ENCODE measurements at places on chromosomes 16 and 17.

- no peak for DNase-seq
Measured at GRCh38 chr17:74010903-74011302, 192.6 kb upstream of the RPL38 start.

DNA sequence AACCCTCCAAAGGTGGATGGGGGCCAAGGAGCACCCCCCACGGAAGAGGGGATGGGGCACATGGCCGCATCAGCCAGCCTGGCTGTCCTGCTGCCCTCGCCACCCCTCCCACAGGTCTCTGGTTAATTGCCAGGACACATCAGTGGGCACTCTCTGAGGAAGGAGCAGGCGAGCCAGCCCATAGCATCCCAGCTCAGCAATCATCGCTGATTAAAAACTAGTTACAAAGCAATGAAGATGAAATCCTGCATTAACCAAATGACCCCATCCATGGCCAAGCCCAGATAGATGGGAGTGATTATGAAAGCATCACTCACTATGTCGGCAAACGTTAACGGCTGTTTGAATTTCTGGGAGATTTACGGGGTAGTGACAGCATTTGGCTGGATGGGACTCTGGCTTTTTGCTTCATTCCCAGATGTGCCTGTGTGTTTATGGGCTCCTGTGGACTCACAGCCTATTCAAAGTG lies 45.3 kb downstream of the CCDC182 start:
- DNase-seq: no peak

GRCh38 chr17:69593716-69594115 lies 179.2 kb downstream of the MAP2K6 start:
- DNase-seq: no peak

DNA sequence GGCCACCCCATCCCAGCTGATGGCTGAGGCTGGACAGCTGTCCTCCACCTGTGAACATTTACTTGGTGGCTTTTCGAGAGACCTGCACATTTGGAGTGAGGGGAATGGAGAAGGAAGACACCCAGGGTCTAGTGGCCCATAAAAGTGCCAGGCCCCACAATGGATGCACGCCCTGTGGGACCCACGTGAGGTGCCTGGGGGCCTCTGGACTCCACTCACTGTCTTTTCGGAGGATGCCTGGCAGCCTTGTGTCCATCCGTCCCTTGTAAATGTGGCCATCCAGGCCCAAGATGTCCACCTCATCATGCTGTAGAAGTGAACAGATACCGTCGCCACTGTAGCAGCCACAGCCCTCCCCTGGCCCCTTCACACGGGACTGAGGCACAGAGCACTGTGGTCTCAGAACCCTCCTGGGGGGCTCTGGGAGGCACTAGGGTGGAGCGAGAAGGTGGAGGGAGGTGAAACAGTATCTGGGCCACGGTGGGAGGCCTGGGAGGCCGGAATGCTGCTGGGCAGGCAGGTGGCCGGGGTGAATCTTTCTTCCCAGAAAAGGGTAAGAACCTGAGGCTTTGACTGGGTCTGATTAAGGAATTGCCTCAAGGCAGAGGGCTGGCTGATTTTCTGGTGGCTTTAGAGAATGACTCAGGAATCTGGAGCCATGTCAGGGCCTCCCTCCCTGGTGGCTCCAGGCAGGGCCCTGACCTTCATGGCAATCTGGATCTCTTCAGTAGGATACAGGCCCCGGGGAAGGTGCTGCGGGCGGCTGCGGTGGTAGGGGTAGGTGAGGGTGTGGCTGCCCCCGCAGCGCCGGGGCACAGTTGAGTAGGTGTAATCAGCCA lies 11.5 kb downstream of the UBALD2 start:
- no peak for DNase-seq

GRCh38 chr16:49179714-49180330 lies 101.8 kb downstream of the CBLN1 start:
- DNase-seq: no peak

- no peak for DNase-seq
Measured at GRCh38 chr17:82957469-82957795, 117.6 kb upstream of the ZNF750 start.

DNA sequence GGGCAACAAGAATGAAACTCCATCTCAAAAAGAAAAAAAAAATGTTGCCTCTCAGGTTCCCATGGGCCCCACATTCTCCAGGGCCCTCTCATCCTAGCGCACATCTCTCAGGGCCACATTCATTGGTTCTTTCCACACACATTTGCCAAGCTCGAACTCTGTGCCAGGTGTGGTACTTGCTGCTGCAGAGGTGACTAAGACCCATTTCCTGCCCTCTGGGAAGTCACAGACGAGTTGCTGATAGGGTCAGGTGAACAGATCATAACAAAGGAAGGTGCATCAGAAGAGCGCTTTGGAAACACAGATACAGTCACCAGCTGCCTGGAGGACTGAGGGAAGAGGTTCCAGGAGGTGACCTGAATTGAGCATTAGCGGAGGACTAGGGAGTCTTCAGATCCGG lies 1.0 kb downstream of the GSDMA start:
- no peak for DNase-seq

GRCh38 chr17:33460781-33461450 lies 167.8 kb upstream of the ASIC2 start:
- no peak for DNase-seq

- DNase-seq: no peak
Measured at GRCh38 chr17:38508570-38508950, 80.3 kb downstream of the ARHGAP23 start.

GRCh38 chr16:69314534-69314933 lies 3.4 kb downstream of the VPS4A start:
- DNase-seq: no peak

DNA sequence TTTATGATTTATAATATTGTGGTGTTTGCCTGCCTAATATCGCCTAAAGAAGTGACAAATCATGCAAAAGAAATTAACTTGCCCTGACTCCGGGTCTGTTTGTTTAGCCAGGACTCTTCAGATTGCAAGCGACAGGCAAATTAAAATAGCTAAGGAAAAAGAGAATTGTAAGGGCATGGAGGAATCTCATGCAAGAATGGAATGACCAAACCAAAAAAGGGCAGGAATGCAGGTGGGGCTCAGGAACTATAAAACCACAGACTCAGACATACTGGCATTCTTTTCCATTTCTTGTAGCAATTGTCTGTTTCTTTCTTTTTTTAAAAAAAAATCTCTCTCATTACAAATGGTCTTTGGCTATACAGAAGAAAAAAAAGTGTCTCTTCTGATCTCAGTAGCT lies 188.1 kb upstream of the XYLT1 start:
- no peak for DNase-seq

DNA sequence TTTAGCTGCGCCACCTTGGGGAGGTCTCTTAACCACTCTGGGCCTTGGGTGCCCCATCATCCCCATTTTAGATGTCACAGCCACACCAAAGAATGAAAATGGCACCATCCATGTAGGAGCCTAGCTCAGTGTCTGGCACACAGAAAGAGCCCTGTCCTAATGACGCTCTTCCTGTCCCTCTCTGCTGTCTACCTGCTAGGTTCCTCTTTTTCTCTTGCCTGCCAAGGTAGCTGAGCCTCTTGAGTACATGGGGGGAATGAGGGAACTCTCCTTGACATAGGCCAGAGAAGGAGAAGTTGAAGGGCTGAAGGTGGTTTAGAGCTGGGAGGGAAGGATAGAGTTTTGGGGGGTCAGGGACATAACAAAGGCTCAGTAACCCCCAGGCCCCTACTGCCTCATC lies 1.8 kb downstream of the RUNDC3A start:
- DNase-seq: no peak

GRCh38 chr16:86508947-86509758 lies 1.2 kb upstream of the FOXF1 start:
- no peak for DNase-seq

- DNase-seq: no peak
Measured at GRCh38 chr16:52308051-52308450, 238.9 kb downstream of the TOX3 start.

DNA sequence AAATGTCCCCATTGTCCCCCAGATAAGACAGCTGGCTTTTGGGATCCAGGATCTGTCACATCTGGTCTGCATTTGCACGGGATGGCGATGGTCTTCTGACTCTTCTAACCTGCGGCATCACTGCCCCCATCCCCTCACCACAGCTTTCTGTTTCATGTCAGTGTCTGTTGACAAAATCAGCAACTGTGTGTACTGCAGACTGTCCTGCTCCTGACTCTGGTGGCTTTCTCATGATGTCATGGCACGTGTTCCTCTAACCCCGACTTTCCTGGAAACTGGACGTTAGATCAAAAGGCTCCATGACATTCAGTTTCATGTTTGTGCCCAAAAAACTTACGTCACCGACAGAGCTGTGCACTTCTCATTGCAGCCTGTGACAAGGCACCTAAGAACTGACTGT lies 30.1 kb upstream of the CPNE2 start:
- DNase-seq: no peak

DNA sequence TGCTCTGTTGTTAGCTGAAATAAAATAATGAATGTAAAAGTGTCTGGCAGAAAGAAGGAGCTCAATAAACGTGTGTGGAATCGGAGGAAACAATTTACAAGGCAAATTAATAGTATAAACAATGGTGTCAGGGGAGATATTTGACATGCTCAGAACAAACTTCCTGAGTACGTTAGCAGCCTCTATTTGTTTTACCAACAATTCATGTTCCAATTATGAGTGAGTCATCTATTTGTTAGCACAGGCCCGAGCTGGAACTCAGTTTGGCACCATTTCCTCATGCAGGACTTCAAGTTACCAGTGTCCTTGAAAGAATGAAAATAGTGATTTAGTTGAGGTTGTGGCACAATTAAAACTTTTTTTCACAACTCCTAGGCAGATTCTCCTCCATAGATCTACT lies 9.1 kb downstream of the ASIC2 start:
- no peak for DNase-seq

DNA sequence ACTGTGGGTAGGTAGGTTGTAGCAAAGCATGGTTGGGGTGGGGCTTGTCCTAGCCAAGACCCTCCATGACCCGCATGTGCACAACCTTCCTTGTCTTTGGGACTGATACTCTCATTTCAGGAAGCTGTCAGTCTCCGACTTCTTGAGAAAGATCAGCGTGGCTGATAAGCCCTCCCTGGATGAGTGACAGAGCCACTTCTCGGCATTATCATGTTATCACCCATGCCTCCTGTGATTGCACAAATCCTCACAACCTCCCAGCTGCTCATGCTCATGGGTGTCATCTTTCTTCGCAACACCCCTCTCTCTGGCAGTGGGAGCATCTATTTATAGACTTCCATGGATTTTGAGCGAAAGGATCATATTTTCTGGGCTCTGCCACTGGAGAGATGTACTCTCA lies 314.2 kb downstream of the FOXL1 start:
- no peak for DNase-seq

- no peak for DNase-seq
Measured at GRCh38 chr17:65892912-65893377, 299.0 kb downstream of the CEP112 start.

GRCh38 chr16:49788572-49788971 lies 67.3 kb downstream of the ZNF423 start:
- no peak for DNase-seq

DNA sequence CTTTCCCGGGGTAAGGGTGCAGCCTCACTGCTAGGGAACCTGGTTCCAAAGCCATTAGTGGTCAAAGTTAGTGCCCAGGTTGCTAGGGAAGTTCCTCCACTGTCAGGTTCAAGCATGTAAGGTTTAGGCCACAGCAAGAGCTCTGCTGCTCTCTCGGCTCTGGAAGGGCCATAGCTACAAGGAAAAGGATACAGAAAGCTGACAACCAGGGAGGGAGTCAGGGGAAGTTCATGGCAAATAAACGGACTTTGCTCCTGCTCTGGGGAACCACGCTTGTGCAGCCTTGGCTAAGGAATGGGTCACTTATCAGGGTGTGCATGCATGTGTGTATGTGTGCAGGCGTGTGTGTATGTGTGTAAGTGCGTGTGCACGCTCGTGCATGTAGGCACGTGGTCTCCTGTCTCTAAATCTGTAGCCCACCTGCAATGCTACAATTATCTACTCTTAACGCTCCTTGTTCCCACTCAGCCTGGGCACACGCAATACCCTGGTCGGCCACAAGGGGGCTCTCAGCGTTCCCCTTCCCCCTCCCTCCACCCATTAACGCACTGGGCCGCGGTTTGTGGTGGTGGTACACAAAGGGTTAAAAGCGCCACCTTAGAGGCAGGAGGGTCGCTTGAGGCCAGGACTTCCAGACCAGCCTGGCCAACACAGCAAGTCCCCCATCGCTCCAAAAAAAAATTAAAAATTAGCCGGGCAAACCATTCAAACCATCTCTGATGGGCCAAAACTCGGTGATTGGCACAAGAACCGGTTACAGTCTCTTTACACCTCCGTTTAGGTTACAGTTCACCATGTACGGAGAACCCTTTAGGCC lies 48.4 kb upstream of the KDM8 start:
- DNase-seq: peak; percentile 70

- DNase-seq: no peak
Measured at GRCh38 chr17:14113137-14113536, 43.8 kb downstream of the COX10 start.

DNA sequence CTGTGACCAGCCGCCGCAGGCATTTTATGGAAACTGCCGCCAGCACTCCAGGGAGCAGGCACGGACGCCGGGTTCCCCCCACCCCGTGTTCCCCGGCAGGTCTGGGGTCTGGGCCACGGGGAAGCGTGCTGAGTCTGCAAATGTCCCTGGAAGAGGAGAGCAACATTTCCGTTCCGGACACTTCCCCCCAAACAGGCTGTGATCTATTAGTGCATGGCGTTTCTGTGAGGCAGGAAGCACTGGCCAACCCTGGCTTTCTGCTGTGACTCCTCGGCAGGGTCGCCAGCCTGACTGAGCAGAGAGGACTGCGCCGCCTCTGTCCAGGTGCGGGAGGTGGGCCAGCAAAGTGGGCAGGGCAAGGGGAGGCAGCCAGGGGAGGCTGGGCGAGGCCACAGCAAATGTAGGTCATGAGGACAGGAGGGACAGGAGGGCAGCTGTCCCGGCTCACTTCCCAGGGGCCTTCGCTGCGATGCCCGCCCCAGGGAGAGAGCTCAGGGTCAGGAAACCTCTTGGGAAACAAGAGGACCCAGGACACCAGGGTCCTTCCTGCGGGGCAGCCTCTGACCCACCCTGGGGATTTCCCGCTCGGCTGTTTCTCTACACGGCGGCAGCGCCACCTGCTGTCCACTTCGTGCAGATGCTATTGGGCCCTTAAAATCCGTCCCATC lies 9.5 kb downstream of the FOXF1 start:
- DNase-seq: peak; percentile 21

GRCh38 chr17:82384730-82385481 lies 13.3 kb downstream of the UTS2R start:
- DNase-seq: no peak
